ENCODE measurements at places on chromosomes 6 and 20. TPM values are rescaled to one million over a fixed set of nuclear protein-coding genes. Genes with fewer than 3 reads are reported as not detected.

Gene FILIP1
- total RNA-seq: 0.07 TPM

Gene DOP1A
- total RNA-seq: 8.5 TPM

Gene CLPSL1
- total RNA-seq: not detected

DNA sequence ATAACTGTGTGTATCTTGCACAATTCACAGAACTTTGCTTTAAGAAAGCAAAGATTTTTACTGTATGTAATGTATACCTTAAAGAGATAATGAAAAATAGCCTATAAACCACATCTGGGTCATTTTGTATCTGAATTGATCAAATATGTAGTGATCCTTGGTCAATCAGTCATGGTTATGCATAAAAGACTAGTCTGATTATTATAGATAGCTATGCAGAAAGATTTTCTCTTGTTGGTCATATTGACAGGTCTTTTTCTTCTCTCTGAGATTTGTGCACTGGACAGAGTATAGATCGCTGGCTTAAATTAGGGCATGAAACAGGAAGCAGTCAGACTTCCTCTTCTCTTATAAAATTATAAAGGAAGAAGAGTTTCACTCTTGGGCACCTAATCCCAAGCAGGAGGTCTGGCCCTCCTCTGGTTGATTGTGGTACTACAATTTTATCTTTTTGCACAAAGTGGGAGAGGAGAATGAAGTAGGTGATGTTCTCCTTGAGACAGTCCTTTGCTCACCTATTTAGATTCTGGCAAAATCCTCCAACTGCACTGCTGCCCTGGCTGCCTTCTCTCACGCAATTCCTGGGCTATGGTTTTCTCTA, 380.9 kb upstream of the RGS17 start:
- DNase-seq: no peak

GRCh38 chr6:15966000-15966520, 162.8 kb upstream of the MYLIP start:
- DNase-seq: no peak

GRCh38 chr20:1790386-1790785, 104.8 kb upstream of the SIRPA start:
- DNase-seq: no peak

- no peak for DNase-seq
Observed at GRCh38 chr6:170201361-170201760, 89.5 kb downstream of the DLL1 start.

DNA sequence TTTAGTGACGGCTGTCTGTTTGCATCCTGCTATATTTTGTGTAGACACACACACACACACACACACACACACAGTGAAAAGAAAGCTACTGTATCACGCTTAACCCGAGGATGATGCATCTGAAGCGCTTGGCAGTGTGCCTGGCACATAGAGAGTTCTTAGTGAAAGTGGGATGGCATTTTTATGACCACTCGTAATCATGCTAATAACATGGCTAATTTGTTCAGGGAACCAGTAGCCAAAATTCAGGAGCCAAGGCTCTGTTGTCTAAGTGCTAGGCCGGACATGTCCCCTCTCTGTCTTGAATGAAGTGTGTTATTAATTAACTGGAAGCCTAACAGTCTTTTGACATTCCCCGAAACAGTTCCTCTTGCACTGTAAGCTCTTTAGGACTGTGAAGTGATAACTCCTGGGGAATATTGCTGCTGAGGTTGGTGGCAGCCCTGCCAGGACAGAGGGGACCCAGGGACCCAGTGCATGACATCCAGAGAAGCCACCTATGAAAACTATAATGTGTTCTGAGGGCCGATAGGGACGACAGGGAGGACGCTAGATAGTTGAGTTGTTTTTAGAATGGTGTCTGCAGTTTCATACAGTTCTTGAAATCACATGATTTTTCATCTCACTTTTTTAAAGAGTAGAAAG, 45.0 kb upstream of the IRF4 start:
- DNase-seq: no peak

GRCh38 chr20:52150440-52151258, 40.9 kb downstream of the ZFP64 start:
- peak; percentile 7 for DNase-seq

GRCh38 chr20:10381477-10381876, 52.5 kb downstream of the MKKS start:
- DNase-seq: no peak

DNA sequence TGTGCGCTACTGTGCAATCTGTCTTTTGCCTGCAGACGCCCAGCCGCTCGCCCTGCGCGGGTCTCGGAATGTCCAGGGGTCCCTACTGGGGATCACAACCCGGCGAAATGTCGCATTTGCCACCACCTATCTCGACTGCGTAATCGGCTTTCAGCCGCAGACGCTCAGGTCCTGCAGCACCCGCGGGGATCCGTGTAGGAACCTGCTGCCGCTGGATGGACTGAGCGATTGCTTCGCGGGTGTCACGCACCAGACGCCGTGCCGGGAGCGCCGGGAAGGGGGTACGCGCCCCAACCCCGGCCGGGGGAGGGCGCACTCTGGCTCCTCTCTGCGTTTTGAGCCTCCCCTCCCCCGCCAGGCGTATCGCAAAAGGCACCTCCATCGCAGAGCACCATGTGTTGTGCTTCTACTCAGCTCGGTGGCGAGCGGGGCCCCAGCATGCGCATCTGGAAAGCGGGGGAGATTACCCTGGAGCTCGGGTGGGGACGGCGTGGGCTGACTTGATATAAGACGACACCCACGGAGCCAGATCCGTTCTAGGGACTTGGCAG, 747 bp upstream of the PTPRA start:
- no peak for DNase-seq

GRCh38 chr6:150866991-150867501, 1.5 kb downstream of the MTHFD1L start:
- no peak for DNase-seq

DNA sequence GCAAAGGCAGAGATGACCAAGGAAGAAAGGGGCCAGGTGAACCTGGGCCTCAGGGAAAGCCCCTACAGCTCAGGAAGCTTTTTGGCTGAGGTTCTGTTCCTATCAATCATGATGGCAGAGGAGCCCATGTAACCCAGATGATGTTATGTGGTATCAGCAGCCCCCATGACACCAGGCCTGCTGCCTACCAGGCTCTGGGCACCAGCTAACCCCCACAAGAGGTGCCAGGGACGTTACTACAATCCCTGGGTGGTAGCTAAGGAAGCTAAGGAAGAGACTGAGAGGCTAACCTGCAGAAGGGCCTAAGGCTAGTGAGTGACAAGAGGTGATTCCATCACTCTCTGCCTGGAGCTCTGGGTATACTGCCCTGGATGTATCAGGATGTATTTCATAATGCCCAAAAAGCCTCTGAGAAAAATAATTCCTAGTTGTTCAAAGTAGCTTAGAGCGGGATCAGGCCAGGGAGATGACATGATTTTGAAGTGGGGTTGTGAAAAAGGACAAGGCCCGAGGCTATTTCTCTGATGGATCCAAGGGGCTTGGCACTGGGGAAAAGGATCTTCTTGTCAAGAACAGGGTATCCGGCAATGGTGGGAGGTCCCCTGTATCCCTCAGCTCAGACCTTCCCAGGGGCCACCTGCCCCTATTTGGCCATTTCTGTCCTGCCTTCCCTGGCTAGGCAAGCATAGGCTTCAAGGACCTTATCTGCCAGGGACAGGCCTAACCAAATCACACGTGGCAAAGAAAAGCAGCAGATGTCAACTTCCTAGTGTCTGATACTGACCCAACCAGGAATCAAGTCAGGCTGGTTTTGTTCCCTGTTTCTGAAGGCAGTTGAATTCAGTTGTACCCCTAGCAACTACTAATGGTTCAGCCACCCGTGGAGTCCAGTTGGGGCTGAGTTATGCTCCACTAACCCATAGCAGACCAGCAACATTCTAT, 41.3 kb downstream of the PANK2 start:
- peak; percentile 38 for DNase-seq

DNA sequence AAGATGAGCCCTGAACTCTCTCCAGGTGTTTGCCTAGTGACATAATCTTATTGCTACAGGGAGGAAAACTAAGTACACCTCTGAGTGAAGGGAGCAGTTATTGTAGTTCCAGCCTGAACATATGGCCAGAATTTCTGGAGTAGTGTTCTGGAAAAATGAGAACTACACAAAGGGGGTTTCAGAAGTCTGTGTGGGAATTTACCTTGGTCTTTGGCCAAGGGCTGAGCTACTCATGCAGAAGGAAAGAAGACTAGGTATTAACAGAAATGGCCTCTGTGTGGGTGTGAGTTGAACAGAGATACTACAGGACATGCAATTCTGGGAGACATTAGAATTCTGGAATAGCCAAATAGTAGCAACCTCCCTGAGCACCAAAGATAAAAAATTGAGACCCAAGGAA, 1009.7 kb upstream of the GJE1 start:
- DNase-seq: peak; percentile 48

GRCh38 chr20:44603327-44603726, 20.9 kb downstream of the PKIG start:
- no peak for DNase-seq

All from epithelial cell of proximal tubule (primary cell).